ENCODE measurements at places on chromosomes 12 and 14.

DNA sequence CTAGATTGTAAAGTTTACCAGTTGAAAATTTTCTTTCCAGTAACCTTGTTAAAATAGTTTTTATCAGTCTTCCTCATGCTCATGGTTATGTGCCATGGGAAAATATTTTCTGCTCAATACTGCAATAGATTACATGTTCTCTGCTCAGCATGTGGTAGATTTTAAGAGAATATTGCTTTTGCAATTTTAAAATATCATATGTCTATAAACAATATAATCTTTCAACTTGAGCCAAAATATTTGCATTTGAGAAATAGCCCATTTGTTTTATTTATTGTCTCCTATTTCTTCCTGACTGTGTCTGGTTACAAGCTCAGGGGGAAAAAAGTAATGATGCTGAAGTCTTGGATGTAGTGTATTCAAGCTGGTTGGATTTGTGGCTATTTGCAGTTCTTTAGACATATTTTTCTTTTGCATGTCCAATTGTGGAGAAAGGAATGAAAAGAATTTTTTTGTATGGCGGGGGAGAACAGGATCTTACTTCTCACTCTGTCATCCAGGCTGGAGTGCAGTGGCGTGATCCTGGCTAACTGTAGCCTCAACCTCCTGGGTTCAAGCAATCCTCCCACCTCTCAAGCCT, 342.6 kb upstream of the NAV3 start:
- DNase-seq = peak; percentile 18

- DNase-seq = no peak
Observed at GRCh38 chr14:99879401-99880295, 86.4 kb downstream of the EML1 start.

DNA sequence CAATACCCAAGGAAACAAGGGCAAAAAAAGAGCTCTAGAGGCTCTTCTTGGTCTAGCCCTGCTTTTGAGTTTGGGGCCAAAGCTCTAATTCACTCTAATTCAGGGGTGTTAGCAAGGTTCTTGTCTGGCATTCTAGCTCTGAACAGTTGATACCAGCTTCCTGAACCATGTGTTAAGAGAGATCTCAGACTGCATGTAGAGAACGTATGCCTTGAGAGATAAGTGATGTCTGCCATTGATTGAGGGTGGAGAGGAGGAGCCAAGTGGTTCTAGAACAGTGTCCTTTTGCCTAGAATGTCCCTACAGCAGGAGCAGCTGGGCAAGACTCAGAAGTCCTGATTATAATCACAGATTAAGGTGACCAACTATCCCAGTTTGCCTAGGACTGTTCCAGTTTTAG, 18.2 kb upstream of the POC1B start:
- DNase-seq = no peak

DNA sequence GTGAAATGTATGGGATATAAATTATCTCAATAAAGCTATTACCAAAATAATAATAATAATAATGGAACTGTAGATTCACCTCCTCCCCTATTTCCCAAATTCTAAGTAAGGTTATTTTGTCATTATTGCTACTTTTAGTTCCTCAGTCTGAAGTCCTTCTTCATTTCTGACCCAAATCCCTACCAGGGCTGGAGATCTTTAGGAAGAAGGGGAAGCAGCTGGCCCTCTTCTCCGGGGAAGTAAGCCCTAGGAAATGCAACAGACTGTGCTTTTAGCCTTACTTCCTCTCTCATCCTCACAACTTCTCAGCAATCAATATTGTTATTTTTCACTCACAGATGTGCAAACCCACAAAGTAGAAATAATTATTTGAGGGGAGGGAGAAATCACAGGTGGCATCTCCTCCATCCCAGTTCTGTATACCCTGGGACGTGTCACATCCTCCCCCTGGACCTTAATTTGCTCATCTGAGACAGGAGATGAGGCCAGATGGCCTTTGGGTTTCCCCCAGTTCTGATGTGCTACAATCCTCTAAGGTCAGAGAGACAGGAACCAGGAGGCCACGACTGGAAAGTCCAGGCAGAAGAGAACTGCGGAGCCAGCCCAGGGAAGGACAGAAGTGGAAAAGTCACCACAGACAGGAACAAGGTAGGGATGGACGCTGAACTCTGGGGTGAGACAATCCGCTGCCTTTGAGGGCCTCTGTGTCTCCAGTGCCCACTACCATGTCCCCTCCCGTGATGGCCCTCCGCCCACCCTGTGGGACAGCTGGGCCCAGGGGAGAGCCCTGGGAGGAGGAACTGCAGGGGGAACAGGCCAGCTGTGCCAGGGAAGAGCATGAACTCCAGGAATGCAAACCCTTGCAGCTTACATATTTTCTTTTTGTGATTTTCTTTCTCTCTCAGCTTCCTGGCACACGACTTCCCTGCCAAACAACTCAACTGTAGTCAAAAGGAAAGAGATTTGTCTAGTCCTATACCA, 10.6 kb upstream of the TNFRSF1A start:
- no peak for DNase-seq

- DNase-seq = no peak
Observed at GRCh38 chr14:67503331-67503730, 14.8 kb upstream of the TMEM229B start.

- no peak for DNase-seq
Observed at GRCh38 chr14:72786378-72787350, 107.2 kb downstream of the DPF3 start.

DNA sequence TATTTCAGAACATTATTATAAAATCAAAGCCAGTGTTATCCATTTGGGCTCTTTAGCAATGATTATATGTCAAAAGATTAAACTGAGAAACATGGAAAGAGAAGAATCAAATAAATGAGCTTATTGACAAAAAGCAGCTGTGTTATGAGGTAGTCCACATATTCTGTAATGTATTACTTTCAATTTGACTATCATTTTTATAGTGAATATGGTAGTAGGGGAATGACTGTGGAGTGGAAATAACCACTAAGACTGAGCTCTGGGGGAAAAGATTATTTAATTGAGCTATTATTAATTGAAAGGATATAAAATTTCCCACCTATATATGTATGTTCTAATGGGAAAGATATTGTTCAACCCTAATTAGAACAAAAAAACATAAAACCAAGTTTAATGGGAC, 381.3 kb downstream of the TMTC2 start:
- no peak for DNase-seq

DNA sequence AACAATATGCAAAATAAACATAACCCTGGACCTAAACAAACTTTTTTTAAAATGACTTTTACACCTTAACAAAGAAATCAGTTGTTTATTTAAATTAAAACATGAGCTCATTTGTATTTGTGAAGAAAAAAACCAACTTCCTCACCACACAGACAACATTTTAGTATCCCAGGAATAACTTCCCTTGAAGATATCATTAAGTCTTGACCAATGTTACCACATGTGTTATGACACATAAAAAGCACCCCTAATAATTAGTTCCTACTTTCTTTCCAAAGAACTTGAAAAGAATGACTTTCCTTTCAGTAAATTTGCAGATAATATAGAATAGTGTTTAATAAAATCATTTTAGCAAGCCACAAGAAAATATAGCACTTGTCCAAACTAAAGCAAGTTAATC, 42.4 kb downstream of the DUSP16 start:
- DNase-seq = no peak

DNA sequence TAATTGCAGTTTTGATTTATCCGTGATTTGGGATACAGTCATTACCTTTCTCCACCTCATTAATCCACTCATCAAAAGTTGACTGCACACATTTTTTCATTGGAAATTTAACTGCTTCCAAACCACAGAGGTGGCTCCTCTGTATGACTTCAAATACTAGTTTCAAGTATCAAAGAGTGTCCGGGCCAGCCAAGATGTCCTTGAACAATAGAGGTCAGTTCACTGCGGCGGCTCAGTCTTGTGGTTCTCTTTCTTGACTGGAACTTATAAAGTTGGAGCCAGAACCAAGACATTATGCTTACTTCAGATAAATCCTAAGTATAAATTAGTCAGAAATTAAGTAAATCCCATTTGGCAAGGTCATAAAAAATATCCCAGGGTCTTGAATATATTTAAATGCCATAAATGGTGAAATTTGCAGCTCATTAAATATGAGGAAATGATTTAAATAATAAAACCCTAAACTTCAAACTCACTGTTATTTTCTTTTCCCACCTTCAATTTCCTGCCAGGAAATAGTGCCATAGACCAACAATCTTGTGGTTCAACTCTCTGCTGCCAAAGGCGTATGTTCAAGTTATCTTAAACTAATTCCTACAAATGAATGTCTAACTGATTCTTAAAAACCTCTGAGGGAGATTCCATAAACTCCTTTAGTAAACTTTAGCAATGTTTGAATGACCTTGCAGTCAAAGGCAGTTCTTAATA, 360.8 kb downstream of the AEBP2 start:
- DNase-seq = no peak

DNA sequence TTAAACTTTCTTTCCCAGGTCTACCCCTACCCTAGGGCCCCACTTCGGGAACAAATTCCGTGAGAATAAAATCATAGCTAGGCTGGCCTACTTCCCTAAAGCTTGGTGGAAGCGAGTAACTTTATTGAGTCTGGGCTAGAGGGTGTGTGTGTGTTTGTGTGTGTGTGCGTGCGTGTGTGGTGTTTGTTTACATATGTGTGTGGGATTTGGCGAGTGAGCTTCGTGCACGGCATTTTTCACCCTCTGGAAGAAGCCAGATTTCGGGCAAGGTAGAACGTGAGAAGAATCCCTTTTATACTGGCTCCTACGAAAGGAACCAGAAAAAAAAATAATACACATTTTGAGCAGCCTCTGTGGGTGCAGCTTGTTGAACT, 7.5 kb upstream of the LHX5 start:
- no peak for DNase-seq

GRCh38 chr12:56190695-56191155, 1.4 kb upstream of the SMARCC2 start:
- no peak for DNase-seq

DNA sequence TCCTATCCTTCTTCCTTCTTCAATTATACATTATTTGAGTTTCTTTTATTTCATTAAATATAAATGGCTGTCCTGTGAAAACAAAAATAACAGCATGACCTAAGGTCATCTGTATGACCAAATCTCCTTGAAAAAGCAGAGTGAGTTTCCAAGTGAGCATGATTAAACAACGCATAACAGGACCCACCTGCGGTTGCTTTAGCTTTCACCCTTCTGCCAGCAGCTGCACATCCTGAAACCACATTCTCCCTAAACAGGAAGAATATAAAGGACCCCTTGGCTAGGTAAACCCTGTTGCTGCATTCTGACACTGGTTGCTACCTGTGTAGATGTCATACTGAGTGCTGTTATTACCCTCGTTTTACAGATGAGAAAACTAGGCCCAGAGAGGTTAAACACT, 42.8 kb upstream of the CPM start:
- DNase-seq = no peak

- peak; percentile 20 for DNase-seq
Observed at GRCh38 chr12:85865890-85866289, 8.2 kb upstream of the NTS start.

DNA sequence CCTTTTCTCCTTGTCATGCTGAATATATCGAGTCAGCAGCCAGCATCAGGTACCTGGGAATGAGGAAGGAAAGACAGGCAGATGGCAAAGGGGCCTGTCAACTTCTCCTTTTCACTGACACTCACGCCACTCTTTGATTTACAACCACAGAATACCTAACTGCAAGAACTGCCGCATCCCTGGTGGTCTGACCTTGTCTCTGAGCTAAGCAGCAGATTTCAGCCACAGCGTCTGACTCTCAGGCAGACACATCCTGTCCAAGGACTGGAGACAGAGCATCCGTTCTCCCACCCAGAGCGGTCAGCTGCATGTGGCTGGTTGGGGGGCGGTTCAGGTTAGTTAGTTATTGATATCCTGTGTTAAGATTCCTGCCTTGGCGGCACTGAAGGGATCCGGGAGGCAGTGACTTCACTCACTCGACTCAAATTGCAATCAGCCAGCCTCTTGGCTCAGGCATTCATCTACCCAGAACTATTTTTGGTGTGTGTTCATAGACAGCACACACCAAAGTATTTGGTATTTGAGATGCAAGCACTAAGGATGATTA, 11.2 kb upstream of the MAP1LC3B2 start:
- peak; percentile 53 for DNase-seq

DNA sequence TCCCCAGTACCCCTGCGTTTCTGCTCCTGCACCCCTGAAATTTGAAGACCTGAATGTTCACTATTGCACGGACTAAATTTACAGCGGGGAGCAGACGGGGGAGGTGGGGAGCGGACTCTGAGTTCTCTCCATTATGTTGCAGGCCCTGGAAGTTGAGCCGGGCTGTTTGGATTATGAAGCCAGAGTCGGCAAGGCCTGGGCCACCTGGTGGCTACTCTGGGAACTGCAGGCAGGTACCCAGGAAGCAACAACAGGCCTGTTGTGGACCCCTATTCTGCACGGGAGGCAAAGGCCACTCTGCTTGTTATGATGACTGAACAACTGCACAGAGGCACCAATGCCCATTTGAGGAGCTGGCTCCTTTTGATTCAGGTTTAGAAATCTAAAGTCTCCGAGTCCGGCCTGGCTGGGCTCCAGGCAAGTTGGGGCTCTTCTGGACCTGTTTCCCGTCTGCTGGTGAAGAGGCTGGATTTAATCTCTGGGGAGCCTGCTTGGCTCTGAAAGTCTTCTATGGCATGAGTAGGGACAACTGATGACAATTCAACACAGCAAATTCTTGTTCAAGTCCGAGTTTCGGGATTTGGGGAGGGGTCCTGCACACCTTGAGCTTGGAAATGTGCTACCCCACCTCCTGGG, 34.1 kb upstream of the FAM181A start:
- DNase-seq = peak; percentile 64

GRCh38 chr12:107593713-107594381, 91.8 kb upstream of the PWP1 start:
- DNase-seq = no peak

DNA sequence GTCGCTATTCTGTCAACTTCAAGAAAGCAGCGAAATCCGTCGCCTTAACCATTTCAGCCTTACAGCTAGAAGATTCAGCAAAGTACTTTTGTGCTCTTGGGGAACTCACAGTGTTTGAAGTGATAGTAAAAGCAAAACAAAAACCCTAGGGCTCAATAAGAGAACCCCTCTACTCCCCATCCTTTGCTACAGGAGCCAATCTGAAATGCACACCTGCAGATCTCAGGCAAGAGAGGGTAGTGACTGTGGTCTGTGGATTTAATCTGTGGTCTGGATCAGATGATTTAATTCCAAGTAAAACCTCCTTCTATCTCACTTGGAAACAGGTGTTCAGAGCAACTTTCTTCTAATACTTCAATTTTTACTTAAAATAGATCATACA, 422.9 kb upstream of the OR4E1 start:
- DNase-seq = no peak

- no peak for DNase-seq
Observed at GRCh38 chr14:36671149-36671548, 9.5 kb downstream of the PAX9 start.

- no peak for DNase-seq
Observed at GRCh38 chr12:41606468-41607445, 418.6 kb downstream of the PDZRN4 start.

- DNase-seq = no peak
Observed at GRCh38 chr14:83734431-83734830, 1795.5 kb upstream of the FLRT2 start.

GRCh38 chr12:116833474-116833873, 47.8 kb downstream of the HRK start:
- no peak for DNase-seq

DNA sequence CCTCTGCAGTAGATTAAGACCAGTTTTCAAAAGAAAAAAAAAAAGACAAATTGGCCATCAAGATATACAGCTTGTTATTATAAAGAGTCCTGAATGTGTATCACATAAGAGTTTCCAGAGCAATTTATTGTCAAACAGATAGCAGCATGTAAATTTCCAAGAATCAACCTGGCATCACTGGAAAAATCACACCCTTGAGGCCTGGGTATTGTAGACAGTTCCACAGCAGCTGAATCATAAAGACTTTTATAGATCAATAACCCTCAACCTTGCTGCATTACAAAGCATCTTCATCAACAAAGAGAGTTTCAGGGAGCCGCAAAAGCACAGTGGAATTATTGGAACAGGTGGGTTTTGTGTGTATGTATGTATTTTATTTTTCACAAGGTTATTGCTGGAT, 94.6 kb upstream of the LRIG3 start:
- no peak for DNase-seq

All from brain microvascular endothelial cell (primary cell).